ENCODE measurements at places on chromosomes 11 and 22. TPM values are rescaled to one million over a fixed set of nuclear protein-coding genes. Genes with fewer than 3 reads are reported as not detected.

- H3K4me3 ChIP-seq, result no peak overlapping the region
- H3K36me3 ChIP-seq, result no peaks in the 10 kb centered on the region
- DNase-seq, result no peak
- no peaks in the 10 kb centered on the region for H3K4me1 ChIP-seq
Observed at GRCh38 chr11:27253224-27253623, 109.8 kb downstream of the CCDC34 start.

IL17REL gene
- total RNA-seq, result 0.05 TPM

DNA sequence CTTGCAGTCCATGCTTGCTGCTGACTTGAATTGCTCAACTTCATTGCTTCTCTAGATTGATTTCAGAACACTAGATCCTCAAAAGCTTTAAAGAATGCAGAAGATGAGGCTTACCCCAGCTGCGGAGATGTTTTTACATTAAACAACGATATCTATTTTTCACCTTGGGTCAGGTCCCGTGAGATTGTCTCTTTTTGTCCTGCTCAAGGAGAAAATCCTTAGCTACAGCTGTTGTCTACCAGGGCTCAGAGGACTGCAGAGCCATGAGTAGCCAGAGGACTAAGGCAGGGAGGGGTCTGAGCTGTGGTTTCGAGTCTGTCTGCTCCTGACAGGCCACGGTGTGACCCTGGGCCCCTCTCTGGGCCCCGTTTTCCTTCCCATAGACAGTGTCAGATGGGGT, 51.4 kb downstream of the PKNOX2 start:
- H3K36me3 ChIP-seq, result no peaks in the 10 kb centered on the region
- H3K27me3 ChIP-seq, result peaks cover 31% of the 10 kb centered on the region
- no peak overlapping the region for H3K4me3 ChIP-seq
- H3K4me1 ChIP-seq, result no peaks in the 10 kb centered on the region
- no peak overlapping the region for H3K27ac ChIP-seq

ELMOD1 gene
- total RNA-seq, result not detected

DNA sequence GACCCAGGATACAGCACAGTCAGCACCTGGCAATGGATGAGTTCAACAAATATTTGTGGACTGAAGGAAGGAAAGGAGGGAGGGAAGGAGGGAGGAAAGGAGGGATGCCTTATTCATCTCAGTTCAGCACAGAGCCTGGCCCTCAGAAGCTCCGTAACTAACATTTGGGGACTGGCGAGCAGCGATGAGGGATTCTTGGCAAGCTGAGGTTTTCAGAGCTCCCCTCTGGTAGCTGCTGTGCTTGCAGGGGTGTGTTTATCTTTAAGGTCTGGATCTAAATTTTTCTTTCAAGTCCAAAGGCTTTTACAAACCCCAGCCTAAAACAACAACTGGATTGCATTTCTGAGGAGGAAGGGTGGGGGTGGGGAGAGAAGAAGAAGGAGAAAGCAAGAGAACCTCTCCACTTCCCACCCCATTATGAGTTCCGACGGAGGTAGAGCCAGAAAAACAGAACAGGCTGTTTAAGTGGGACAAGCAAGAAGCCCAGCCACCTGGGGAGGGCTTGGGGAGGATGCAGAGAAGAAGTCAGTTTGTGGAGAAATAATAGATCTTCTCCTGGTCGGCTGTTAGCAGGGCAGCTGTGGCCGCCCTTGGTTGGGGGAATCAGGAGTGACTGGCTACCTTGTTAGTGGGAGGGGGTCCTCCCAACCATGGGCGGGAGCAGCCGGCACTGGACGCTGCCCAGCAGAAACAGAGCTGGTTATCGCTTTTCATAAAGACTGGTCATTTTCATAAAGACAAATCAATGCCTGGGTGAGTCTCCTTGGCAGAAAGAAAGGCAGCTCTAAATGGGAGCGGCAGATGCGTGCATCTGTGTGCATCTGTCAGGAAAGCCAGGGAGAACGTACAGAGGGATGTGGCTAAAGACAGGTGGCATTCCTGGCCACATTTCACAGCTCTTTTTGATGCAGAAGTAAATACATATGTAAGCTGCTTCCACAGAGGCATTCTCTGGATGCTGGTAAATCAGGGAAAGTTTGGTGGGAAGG, 78.0 kb downstream of the TSPAN18 start:
- no peak overlapping the region for H3K4me3 ChIP-seq
- H3K4me1 ChIP-seq, result no peaks in the 10 kb centered on the region
- H3K36me3 ChIP-seq, result no peaks in the 10 kb centered on the region
- no peak overlapping the region for H3K27ac ChIP-seq

OR8G5 gene
- total RNA-seq, result not detected

GRCh38 chr11:80838153-80838552, 1397.3 kb upstream of the TENM4 start:
- no peak for DNase-seq
- H3K4me3 ChIP-seq, result no peak overlapping the region

DCHS1 gene
- total RNA-seq, result 0.32 TPM

DNA sequence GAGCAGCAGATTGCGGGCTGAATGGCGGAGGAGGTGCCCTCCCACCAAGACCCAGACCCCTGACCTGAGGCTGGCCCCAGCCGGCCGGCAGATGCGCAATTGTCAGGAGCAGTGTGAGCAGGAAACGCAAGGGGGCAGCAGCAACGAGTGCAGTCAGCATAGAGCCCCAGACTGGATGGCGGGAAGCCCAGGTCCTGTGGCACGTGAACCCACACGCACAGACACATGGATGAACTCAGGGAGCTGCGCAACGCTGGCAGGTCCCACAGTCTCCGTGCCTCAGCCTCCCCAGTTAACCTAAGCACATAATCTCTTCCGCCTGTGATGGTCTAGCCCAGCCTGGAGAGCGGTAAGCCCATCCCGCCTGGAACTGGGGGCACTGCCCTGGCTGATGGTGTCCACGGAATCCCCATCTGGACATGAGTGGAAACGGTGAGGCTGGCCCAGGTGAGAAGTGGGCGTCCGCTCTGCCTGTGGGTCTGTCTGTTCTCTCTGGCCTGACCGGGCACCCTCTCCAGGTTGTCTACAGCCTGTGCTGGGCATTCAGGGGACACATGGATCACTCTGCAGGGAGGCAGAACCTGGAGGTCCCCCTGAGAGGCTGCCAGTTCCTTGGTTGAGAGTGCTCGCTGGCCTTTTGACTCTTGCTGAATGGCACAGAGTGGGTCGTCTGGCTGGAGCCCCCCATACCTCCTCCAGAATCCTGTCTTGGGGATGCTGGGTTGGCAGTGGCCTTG, 626 bp upstream of the TBX10 start:
- no peak overlapping the region for H3K27ac ChIP-seq
- H3K36me3 ChIP-seq, result no peaks in the 10 kb centered on the region
- H3K27me3 ChIP-seq, result peaks cover 4% of the 10 kb centered on the region
- peaks cover 15% of the 10 kb centered on the region for H3K4me1 ChIP-seq
- peak; percentile 76 for DNase-seq

GRCh38 chr11:103215812-103216211, 106.6 kb downstream of the DYNC2H1 start:
- H3K4me1 ChIP-seq, result no peaks in the 10 kb centered on the region
- DNase-seq, result no peak
- H3K27ac ChIP-seq, result no peak overlapping the region
- H3K27me3 ChIP-seq, result no peaks in the 10 kb centered on the region
- H3K36me3 ChIP-seq, result no peaks in the 10 kb centered on the region
- no peak overlapping the region for H3K4me3 ChIP-seq
